ENCODE measurements at places on chromosomes 11 and 22.

DNA sequence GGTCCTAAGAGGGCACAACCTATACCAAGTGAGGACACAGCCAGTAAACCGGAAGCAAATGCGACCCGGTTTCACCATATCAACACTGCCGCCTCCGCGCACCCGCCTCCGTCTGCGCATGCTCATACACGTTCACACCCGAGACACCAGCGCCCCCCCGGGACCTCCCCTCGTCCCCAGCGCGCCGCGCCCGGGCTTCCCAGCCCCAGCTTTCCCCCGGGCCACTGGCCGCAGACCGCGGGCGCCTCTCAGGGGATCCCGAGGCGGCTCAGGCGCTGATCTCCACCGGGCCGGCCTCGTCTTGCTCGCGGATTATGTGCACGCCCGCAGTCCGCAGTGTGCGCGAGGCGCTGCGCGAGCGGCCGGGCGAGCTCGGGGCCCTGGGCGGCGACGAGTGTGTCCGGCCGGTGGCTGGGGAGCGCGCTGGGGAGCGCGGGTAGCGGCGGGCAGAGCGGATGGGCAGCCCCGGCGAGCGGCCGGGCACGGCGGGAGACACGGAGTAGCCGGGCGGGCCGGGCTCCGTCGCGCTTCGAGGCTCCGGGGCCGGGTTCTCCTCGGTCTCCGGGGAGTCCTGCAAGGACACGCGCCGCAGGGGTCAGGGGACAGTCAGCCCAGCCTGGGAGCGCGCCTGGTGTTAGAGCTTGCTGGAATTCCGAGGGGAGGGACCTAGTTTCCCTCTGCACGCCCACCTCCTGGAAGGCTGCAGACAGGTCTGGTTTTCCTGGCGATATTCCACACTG lies 2.0 kb downstream of the HEPN1 start:
- H3K36me3 ChIP-seq: no peaks in the 10 kb centered on the region
- H3K4me1 ChIP-seq: peaks cover 7% of the 10 kb centered on the region
- peak overlapping the region; percentile 13 for H3K4me3 ChIP-seq
- no peaks in the 10 kb centered on the region for H3K27me3 ChIP-seq
- DNase-seq: peak; percentile 54

GRCh38 chr11:60923800-60924109 lies 505 bp upstream of the TMEM132A start:
- no peak overlapping the region for H3K27ac ChIP-seq
- no peaks in the 10 kb centered on the region for H3K36me3 ChIP-seq
- H3K4me3 ChIP-seq: no peak overlapping the region

- no peak for DNase-seq
- no peaks in the 10 kb centered on the region for H3K4me1 ChIP-seq
- no peak overlapping the region for H3K27ac ChIP-seq
- H3K36me3 ChIP-seq: no peaks in the 10 kb centered on the region
- H3K4me3 ChIP-seq: no peak overlapping the region
- no peaks in the 10 kb centered on the region for H3K27me3 ChIP-seq
Observed at GRCh38 chr22:39360242-39360641, 10.5 kb downstream of the SYNGR1 start.

- H3K4me1 ChIP-seq: no peaks in the 10 kb centered on the region
- no peaks in the 10 kb centered on the region for H3K36me3 ChIP-seq
- no peaks in the 10 kb centered on the region for H3K27me3 ChIP-seq
- no peak overlapping the region for H3K4me3 ChIP-seq
- peak overlapping the region; percentile 55 for H3K27ac ChIP-seq
Observed at GRCh38 chr11:103773059-103773458, 263.4 kb upstream of the DDI1 start.

DNA sequence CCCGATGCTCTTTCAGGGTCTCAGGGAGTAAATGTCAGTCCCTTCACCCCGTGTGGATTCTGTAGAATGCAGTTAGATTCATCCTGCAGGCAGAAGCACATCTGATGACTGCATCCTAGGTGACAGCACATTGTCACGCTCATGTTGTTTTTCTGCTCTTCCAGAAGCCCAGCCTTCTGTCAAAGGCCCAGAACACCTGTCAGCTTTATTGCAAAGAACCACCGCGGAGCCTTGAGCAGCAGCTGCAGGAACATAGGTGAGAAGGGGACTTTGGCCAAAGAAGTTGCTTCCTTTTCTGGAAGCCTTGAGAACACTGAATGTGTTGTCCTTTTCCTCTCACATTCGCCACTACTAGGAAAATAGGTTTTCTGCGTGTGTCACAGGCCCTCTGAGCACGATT lies 43.7 kb downstream of the PPP2R1B start:
- H3K4me3 ChIP-seq: no peak overlapping the region
- no peaks in the 10 kb centered on the region for H3K36me3 ChIP-seq
- H3K27me3 ChIP-seq: no peaks in the 10 kb centered on the region
- no peak for DNase-seq

GRCh38 chr11:129374081-129374992 lies 1.3 kb upstream of the BARX2 start:
- H3K4me1 ChIP-seq: no peaks in the 10 kb centered on the region
- H3K36me3 ChIP-seq: no peaks in the 10 kb centered on the region
- no peak overlapping the region for H3K27ac ChIP-seq
- H3K4me3 ChIP-seq: no peak overlapping the region
- H3K27me3 ChIP-seq: peaks cover 55% of the 10 kb centered on the region

- no peaks in the 10 kb centered on the region for H3K36me3 ChIP-seq
- H3K27me3 ChIP-seq: no peaks in the 10 kb centered on the region
- no peak overlapping the region for H3K4me3 ChIP-seq
- H3K27ac ChIP-seq: no peak overlapping the region
Observed at GRCh38 chr11:21460082-21460481, 732.8 kb upstream of the ANO5 start.

DNA sequence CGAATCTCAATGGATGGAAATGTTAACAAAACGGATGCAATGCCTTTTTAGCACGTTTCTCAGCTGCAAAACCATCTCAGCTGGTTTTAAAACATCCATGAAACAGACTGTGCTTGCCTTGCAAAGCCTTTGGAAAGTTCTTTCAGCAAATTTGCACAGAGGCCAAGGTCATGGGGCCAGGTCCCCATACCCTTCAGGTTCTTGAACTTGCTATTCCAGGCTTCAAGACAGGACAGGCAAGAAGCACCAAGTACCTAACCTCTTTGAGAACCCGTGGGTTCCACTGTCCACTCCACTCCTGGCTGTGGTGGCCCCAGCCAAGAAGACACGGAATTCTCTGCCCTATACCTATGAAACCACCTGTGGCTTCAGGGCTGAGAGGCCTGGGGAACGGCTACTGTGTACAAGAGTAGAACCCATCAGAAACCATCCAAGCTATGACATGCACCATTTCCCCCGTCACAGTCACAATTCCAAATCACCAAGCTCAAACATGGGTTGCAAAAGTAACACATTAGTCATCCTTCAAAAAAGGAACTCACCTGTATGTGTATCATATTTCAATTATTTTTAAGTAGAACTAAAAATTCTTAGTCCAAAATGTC lies 17.0 kb downstream of the TNKS1BP1 start:
- peaks cover 32% of the 10 kb centered on the region for H3K4me1 ChIP-seq
- DNase-seq: no peak
- no peaks in the 10 kb centered on the region for H3K27me3 ChIP-seq
- H3K4me3 ChIP-seq: no peak overlapping the region

GRCh38 chr22:27382947-27383346 lies 418.6 kb downstream of the MN1 start:
- no peak overlapping the region for H3K4me3 ChIP-seq
- H3K4me1 ChIP-seq: no peaks in the 10 kb centered on the region
- H3K27ac ChIP-seq: no peak overlapping the region
- DNase-seq: no peak
- H3K36me3 ChIP-seq: no peaks in the 10 kb centered on the region

- H3K27ac ChIP-seq: no peak overlapping the region
- H3K27me3 ChIP-seq: no peaks in the 10 kb centered on the region
- H3K36me3 ChIP-seq: no peaks in the 10 kb centered on the region
- H3K4me1 ChIP-seq: no peaks in the 10 kb centered on the region
- no peak for DNase-seq
Observed at GRCh38 chr11:116910847-116911246, 73.4 kb upstream of the APOA1 start.

Data from uterus (tissue), 4 donors.